ENCODE measurements at places on chromosomes 6 and 20.

DNA sequence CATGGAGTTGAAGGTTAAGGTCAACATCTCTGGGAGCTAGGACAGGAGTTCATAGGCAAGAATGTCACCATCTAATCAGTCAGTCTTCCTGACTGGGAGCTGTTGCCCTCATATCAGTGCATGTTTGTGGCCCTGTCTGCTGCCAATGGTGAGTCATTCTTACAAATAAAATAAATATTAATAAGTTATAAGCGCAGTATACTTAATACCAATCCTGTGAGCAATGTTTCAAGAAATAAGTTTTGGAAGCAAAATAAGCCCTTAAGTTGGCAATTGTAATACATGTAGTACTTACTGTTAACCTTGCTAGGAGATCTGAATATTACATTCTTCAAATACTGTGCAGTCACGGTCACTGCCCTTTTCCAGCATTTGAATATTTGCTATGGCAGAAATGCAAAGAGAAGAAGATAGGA lies 20.2 kb upstream of the MDGA1 start:
- no peak for DNase-seq

- DNase-seq, result no peak
These were observed 19.6 kb downstream of the TFAP2A start for GRCh38 chr6:10395171-10395703.

DNA sequence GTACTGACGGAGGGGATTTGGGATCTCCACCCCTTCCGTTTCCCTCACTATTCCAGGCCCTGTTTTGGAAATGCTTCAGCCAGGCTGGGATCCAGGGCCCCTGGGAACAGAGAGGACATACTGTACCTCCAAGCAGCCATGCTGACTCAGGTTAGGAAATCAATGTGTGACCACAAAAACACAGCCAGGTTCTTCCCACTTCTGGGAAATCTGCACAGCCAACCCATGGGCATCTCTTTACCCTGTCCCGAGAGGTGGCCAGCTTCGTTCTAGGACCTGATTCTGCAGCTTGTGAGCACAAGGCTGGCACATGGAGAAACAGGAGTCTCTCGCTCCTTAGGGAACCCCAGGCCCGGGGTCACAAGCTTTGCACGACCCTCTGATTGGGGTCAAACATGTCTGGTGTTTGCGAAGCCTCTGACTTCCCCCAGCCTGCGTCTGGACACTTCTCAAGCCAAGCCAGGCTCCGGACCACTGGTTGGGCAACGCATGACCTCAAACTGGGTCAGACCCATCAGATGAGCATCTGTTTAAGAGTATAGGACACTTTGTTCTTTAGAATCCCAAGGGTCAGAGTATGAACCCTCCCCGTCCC lies 8.3 kb upstream of the TTPAL start:
- DNase-seq, result no peak

- DNase-seq, result no peak
These were observed 40.9 kb upstream of the SMOC2 start for GRCh38 chr6:168400037-168400436.

Measured in activated naive CD4-positive, alpha-beta T cell treated with anti-CD3 and anti-CD28 coated beads, Interleukin-2, amount 50 U/mL, for 16 hours (primary cell).